Dorsolateral prefrontal cortex (tissue), 122 donors: ENCODE measurements at places on chromosomes 16 and 17.

GRCh38 chr16:81896902-81897301 is 114.4 kb downstream of the SDR42E1 start:
- DNase-seq: no peak

- peak; percentile 55 for DNase-seq
Observed at GRCh38 chr16:85028685-85029407, 1.3 kb downstream of the KIAA0513 start.

DNA sequence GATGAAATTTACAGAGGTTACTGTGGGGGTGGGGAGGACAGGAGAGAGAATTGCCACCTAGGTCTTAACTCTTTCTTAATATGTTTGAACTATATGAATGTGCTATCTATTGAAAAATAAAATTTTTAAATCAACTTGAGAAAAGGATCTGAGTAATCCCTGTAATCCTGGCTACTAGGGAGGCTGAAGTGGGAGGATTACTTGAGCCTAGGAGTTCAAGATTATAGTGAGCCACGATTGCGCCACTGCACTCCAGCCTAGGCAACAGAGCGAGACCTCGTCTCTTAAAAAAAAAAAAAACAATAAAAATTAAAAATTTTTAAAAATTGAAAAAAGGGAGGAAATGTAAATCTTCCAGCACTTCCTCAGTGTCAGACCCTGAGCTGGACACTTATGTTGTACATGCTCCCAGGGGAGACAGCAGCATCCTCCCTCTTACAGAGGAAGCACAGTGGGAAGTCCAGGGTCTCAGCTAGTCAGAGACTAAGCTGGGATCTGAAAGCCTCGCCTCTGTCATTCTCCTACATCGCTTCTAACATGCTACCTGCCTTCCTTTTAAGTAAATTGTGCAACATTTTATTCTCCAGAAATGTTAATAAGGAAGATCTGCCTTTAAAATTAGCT is 21.9 kb downstream of the PMM2 start:
- DNase-seq: no peak

GRCh38 chr17:80025140-80025539 is 10.5 kb downstream of the TBC1D16 start:
- no peak for DNase-seq

- DNase-seq: peak; percentile 30
Observed at GRCh38 chr16:49592546-49593423, 219.2 kb downstream of the C16orf78 start.

DNA sequence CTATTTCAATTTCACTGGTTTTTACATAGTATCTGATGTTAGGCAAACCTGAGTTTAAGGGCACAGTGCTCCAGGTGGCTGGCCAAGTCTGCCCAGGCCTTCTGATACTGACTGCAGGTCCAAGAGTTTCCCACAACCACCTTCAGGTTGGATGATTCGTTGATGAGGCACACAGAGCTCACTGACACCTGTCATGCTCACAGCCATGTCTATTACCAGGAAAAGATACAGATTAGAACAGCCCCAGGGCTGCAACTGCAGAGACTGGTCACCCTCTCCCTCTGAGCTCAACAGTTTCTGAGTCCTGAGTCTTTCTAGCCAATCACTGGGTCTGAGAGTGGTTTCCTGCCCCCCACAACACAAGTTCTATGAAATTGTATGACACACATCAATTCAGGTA is 37.2 kb downstream of the MEAK7 start:
- no peak for DNase-seq

GRCh38 chr17:79042421-79043190 is 18.6 kb downstream of the C1QTNF1 start:
- DNase-seq: peak; percentile 60
